ENCODE measurements at places on chromosomes 16 and 17.

GRCh38 chr17:2395258-2396181 lies 5.3 kb downstream of the MNT start:
- peak; percentile 17 for DNase-seq

DNA sequence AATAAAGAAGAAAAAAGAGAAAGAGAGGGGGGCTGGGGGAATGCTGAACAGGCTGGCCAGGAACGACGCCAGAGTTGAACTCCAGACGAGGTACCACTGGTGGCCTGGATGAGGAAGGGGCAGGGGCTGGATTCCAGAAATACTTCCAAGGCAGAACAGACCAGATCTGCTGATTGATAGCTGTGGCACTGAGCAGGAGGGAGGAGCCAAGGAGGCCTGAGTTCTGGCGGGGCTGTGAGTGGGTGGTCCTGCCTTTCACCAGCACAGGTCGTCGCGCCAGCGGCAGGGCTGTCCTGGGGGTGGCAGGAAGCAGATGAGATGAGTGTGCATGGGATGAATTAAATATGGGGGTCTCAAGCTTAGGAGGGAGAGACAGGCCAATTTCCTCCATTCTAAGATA lies 5.5 kb downstream of the CCDC42 start:
- DNase-seq: peak; percentile 73

GRCh38 chr16:55479430-55480140 lies 587 bp downstream of the MMP2 start:
- DNase-seq: no peak

- no peak for DNase-seq
These were observed 9.8 kb upstream of the CTCF start for GRCh38 chr16:67552476-67552875.

- peak; percentile 95 for DNase-seq
These were observed 197.6 kb downstream of the XYLT1 start for GRCh38 chr16:17273142-17273561.

DNA sequence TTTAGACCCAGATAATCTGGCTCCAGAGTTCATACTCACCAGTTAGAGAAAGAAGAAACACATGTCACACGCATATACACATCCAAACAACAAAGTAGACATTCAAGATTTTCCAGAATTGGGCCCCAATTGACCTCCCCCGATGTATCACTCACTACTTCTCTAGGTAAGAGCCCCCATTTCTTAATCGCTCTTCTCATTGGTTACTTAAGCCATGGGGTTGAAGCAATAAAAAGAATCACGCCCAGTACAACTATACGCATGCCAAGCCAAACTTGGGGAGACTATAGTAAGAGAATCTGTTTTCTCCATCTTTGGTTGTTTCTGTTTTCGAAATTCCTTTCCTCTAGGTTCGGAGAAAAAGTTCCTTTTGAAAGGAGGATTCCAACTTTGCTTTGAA lies 565 bp downstream of the DDX52 start:
- DNase-seq: peak; percentile 9

DNA sequence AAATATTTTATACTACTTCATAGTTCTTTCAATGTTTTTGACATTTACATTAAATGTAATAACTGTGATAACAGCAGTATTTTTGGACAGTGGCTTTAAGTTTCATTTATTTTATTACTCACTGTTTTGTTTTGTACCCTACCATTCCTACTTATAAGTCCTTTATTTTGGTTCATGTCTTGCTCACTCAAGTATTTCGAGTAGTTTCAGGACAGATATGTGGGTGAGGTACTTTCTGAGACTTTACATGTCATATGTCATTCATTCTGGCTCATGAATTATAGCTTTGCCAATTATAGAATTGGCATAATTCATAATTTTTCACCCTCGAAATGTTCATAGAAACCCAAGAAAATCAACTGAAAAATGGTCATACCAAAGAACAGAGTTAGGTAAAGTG lies 44.4 kb downstream of the PIK3R5 start:
- DNase-seq: no peak

DNA sequence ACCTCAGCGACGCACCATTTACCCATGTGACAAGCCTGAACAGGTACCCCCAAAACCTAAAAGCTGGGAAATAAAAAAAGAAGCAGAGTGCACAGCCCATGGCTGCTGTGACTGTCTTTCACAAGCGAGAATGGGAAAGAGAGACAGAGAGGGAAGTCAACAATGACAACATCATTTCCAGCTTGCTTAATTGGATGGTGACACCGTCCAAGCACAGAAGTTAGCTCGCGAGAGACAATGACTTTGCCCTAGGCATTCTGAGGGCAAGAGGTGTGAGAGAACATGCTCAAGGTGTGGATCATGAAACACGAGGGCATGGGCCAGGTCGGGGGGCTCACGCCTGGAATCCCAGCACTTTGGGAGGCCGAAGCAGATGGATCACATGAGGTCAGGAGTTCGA lies 19.3 kb upstream of the NSMCE1 start:
- DNase-seq: no peak

DNA sequence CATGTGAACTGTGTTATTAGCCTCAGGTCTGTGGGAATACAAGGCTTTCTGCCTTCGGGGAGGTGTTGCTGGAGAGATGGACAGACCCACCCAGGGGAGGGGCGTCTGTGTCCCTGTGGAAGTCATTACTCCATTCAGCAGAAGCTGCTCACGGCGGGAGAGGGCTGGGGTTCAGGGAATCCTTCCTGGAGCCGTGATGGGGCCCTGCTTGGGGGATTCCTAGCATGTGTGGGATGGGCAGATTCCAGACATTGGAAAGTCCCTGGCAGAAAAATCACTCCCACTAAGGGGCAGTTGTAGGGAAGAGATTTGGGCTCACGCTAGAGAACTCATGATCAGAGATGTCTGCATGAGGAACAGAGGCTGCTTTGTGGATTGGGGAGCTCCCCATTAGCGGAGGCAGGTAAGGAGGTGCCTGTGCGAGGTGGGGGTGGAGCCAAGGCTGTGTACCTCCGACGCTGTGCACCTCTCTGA lies 56.3 kb upstream of the IL34 start:
- peak; percentile 73 for DNase-seq

- DNase-seq: no peak
These were observed 24.5 kb downstream of the NDUFAF8 start for GRCh38 chr17:81263371-81264181.

DNA sequence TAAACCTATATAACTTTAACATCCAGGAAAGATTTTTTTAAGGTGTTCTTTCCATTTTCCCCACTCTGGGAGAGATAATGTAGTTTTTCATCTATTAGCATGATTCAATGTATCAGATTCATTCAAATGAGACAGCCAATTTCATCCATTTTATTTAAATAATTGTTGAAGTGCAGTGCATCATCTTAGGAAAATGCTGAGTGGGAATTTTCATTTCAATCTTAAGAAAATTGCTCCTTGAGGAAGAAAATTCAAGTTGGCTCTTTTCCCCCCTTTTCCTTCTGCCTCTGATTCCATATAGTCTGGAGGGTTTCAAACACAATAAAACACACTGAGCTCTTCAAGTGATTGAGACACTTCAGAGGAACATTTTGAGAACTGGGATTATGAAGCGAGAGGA lies 3.4 kb upstream of the KCNJ16 start:
- no peak for DNase-seq

GRCh38 chr16:57614536-57614935 lies 13.9 kb upstream of the ADGRG1 start:
- DNase-seq: no peak

DNA sequence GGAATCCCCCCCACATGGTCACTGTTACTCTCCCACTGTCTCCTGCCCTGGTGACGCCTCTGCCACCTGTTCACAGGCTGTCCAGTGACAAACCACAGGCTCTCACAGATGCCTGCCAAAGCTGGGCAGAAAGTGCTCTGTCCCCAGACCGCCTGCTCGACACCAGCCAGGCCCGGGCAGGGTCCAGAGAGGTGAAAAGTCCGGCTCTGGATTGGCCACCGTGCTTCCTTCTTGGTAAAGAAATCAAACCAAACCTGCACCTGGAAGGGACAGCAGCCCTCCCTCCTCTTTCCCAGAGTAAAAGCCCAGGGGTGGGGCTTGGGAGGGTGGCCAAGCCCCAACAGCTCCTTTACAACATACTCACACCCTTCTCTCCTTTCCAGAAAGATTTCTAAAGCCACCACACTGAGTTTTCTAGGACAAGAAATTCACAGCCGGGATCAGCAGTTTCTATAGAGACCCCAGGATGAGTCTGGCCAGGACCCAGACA lies 6.2 kb downstream of the PCGF2 start:
- DNase-seq: no peak

GRCh38 chr16:78215222-78215621 lies 115.8 kb downstream of the WWOX start:
- no peak for DNase-seq

DNA sequence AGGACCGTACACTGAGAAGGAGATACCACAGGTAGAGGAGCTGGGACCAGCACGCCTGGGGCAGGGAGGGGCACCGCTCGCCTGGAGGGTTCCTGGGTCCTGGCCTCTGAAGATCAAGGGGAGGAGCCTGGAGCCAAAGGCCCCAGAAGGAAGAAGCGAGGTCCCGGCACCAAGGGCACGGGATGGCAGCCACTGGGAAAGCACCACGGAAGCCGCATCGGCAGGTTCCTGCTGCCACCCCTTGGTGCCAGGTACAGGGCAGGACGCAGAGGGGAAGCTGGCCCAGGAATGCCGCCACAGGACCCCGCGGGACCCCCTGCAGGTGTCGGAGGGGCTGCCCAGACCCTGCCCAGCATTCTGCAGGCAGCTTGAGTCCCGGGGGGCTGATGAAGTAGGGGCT lies 42.5 kb upstream of the CBFA2T3 start:
- DNase-seq: no peak

GRCh38 chr16:29744541-29745101 lies 1.2 kb downstream of the C16orf54 start:
- no peak for DNase-seq

- DNase-seq: no peak
These were observed 77.5 kb downstream of the SYCE1L start for GRCh38 chr16:77276661-77277060.

DNA sequence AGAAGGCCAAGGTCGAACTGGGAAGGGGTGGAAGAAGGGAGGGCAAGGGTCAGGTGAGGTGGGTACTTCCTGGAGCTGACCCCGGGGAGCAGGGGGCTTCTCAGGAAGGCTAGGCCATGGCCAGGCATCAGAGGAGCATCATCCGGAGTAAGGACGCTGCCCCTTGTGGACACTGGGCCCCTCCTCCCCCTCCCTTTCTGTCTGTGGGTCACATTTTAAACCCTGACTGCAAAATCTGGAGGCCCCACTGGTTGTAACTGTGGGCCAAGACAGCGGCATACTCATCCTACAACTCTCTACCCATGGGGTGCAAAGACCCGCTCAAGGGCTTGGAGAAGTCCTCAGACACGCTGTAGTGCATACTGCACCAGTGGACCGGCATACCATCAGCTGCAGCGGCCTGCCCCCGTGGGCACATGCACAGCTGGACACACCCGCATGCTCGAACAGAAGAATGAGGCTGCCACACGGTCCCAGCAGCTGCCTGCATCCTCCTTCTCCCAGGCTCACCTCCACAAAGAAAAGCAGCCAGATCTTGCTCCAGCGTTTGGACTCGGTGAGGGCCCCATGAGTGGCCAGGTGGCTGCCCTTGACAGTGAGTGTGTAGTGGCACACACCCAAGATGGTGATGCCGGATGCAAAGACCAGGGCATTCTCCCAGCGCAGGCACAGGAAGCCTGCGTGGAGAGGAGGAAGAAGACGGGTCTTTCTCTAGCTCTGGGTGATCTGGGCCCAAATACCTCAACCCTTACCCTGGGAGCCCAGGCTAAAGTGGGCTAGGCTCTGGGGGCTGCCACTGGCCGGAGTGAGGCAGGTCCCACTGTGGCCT lies 1.2 kb downstream of the FADS6 start:
- no peak for DNase-seq

DNA sequence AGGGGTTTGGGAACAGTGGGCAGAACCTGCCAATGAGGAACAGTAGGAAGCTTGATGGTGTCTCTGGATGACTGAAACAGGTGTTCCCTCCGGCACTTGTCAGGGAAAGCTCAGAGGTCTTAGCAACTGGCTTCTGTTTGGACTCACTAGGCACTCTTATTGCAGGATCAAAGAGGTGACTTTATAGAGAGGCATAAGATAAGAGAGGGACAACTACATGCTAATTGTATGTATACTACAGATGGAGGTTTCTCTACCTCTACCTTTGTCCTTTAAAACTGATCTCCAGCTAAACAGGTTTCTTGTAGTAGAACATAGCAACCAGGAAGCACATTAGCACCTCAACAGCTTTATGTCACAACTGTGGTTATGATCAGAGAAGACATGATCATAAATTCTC lies 7.6 kb downstream of the CNTD1 start:
- no peak for DNase-seq

DNA sequence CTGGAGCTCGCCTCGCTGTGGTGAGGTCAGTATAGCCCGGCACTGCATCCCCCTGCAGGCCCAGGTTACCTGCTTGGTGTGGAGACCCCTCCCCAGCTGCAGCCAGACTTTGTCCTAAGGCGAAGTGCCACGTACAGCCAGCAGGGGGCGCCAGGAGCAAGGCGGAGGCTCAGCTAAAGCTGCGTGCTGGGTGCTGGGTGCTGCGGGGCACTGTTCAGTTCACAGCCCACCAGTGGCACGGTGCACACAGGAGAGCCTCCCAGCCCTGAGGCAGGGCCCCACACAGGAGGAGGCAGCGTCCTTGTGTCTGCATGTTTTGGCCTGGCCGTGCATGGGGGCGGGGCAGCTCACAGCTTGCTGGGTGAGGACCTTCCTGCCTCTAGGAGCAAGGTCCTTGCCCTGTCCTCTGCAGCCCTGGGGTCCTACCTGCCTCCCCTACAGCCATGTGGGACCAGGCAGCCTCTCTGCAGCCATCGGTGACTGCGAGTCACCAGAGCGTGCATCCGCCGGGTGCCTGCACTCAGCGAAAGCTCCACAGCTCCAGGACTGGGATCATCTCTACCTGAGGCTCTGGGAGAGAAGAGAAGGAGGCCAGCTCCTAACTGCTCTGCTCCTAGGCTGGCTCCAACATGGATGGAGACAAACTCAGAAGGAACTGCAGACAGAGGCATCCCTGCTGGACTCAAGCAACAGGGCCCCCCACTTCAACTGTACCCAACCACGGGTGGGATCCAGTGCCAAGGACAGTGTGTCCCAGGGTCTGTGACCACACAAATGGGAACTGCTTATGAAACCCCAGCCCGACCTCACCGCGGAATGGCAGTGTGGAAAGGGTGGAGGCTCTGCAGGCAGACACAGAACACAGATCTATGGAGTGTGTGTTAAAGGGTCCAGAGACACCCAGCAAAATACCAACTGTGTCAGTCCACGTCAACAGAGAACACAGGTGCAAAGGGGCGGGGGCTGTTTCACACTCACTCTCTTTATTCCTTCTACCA lies 19.0 kb downstream of the SLC7A5 start:
- peak; percentile 42 for DNase-seq

Measured in fibroblast of skin of abdomen (primary cell).